ENCODE measurements at places on chromosomes 11 and 22.

GRCh38 chr11:69260622-69261021 lies 33.3 kb upstream of the MYEOV start:
- DNase-seq: no peak

- no peak for DNase-seq
These were observed 25.3 kb upstream of the SLC35C1 start for GRCh38 chr11:45779602-45780001.

DNA sequence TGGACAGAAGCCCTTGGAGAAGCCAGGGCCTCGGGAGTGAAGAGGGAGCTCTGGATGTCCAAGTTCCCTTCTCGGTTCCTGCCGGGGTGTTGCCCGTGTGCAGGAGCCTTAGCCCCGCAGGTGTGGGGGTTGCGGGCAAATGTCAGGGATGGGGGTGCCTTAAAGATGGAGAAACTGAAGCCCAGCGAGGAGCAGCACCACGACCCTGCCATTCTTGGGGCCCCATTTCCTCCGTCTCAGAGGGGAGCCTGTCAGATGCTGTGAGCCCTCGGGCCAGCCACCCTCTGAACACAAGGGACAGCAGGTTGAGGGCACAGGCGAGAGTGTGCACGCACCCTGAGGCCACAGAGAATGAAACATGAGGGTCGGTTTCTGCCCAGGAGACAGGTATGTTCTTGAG lies 6.3 kb downstream of the OSBPL5 start:
- DNase-seq: no peak

DNA sequence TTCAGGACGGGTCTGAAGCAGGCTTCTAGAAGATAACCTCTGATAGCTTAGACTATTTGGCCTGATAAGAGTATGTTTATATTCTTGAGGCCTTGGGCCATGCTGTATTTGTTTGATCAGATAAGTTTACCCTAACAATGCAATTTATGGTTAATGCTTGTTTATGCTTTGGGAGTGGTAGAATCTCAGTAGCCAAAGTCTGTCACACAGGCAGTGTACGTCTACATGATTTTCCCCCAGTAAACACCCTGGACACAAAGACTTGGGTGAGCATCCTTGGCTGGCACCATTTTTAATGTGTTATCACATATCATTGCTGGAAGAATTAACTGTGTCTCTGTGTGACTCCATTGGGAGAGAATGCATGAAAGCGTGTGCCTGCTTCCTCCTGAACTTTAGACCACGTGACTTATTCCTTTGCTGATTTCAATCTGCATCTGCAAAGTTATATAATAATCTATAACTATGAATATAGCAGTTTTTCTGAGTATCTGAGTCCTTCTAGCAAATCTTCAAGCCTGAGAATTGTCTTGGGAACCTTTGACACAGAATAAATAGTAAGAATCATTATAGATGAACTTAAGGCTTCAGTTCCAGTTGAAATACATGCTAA lies 172.4 kb downstream of the CASP12 start:
- DNase-seq: no peak

GRCh38 chr11:124278261-124278660 lies 22.1 kb downstream of the OR8G5 start:
- no peak for DNase-seq

- DNase-seq: no peak
These were observed 73.2 kb upstream of the TCF20 start for GRCh38 chr22:42343531-42344081.

GRCh38 chr22:23696326-23696851 lies 5.6 kb downstream of the RGL4 start:
- peak; percentile 35 for DNase-seq

DNA sequence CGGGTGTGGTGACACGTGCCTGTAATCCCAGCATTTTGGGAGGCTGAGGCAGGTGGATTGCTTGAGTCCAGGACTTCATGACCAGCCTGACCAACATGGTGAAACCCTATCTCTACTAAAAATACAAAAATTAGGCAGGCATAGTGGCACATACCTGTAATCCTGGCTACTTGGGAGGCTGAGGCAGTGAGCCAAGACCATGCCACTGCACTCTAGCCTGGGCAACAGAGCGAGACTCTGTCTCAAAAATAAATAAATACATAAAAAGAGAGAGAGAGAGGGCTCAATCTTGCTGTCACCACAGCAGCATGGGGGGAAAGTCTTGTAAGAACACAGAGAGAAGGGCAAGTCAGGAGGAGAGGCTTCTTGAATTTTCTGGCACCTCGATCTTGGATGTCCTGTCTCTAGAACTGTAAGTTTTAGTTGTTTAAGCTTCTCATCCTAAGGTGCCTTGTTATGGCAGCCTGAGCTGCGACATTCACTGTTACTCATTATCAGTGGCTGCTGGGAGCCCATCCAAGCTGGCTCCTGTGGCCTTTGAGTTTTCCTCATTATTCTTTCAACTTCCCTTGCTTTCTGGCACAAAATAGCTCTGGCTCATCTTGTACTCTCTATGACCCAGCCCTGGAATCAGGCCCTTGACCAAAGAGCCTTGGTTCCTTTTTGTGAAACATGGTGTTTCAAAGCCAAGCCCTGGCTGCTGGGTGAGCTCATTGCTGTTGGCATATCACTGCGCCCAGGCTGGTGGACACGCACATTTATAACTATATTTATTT lies 8.0 kb upstream of the PSMC3 start:
- DNase-seq: no peak

DNA sequence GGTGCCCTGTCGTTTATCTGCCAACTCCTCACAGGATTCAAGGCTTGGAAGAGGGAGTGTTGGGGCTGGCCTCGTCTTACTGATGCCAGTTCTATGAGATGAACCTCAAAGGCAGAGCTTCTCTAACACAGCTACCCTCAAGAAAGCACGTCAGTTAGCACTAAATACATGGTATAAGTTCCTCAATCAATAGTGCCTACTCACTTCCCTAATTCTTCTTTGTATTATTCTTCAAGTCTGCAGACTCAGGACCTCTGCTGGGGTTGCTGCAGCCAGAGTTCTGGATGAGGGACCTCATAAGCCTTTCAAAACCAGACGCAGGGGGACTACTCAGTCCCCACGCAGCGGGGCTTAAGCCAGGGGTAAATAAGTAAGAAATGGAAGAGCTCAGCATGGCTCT lies 118.3 kb downstream of the VPREB1 start:
- no peak for DNase-seq

DNA sequence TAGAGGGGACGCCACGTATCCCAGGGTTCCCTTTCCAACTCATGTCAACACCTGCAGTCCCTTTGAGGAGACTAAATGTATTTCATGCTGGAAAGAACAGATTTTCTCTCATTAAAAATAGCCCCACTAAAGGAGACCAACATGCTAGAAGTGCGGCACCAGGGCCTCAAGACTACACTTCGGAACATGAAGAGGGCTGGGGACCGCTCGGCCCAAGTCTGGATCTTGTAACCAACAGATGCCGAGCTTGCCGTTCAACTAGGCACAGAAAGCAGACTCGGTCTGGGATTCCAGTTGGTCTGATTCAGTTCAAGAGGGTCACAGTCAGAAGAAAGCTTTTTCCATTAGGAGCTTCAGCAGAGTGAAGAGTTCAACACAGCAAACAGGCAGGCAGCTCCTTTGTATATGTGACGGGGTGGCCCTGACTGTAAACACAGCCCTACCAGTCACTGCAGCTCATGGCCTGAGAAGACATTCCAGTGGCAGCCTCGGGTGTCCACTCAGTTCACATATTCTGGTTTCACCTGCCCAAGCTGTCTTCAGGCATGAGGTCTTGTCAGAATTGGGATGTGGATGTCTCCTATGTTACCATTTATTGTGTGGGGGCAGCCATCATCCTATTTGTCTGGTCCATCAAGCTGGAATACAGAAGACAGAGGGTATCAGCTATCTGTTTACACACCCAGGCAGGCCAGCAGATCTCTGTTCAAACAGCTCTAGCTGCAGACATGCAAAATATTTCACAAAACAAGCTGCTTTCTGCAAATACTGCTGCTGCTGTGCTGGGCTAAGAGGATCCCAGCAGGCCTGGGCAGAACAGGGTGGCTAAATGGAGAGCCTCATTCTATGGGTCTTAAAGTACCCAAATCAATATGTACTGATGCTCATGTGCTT lies 8.8 kb downstream of the RIC8A start:
- no peak for DNase-seq

DNA sequence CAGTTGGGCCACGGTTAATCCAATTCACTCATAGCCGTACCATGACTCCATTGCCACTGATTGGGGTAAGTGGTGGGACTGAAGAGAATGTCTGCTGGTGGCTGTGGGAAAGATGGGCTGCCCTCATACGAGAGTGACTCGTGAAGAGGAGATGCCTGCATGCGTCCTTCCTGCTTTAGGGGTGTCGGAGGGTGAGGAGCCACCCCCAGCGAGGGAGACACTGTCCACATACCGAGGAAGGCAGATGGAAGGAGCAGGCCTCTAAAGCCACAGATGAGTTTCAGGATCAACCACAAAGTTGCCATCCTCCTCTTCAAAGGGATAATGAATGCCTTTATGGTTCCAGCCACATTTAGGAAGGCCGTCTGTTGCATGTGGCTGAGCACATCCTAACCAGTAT lies 83.2 kb downstream of the GRIK4 start:
- no peak for DNase-seq

GRCh38 chr11:127632546-127632945 lies 632.0 kb upstream of the KIRREL3 start:
- no peak for DNase-seq

DNA sequence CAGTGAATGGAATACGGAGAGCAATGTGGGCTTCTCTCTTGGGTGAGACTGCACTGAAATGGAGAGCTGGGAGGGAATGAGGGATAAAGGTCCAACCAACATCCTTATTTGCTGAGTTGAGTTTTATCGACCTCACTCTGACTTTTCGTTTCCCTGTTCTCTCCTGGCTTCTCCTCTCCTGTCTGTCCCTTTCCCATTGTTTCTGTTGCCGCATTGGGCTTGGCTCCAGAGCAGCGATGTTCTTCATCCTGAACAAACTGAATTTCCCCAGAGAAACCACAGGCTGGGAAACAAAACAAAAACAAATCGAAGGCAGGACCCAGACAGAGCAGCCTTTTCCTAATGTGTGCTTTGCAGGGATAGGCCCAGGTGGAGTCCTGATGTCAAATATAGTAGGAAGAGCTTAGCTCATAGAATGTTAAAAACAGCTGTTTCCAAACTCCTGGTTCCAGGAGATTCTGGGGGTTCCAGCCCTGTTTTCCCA lies 30.0 kb downstream of the MOV10L1 start:
- DNase-seq: no peak

GRCh38 chr11:20000351-20001134 lies 159.7 kb downstream of the DBX1 start:
- DNase-seq: no peak

- DNase-seq: no peak
These were observed 90.9 kb downstream of the CTTN start for GRCh38 chr11:70489276-70489675.

GRCh38 chr11:100816823-100817222 lies 129.7 kb downstream of the ARHGAP42 start:
- no peak for DNase-seq

GRCh38 chr22:36068776-36069344 lies 40.2 kb upstream of the RBFOX2 start:
- no peak for DNase-seq

- DNase-seq: no peak
These were observed 366.9 kb downstream of the BRD1 start for GRCh38 chr22:49460592-49461281.

DNA sequence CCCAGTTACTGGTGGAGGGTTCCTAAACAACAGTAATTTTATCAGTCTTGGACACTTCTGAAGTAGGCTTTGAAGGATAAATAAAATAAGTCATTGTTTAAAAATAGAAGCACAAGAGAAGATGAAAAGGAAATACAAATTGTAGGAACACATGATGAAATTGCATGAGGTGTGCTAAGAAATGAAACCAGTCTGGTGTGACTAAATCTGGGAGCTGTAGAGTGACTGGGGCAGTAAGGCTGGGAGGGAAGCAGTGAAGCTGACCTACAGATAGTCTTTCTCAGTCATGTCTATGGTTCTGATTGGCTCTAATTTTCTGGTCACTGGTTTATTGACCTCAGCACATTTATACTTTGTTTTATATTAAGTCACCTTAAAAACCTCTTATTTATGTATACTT lies 139.1 kb downstream of the SLC17A6 start:
- DNase-seq: no peak

DNA sequence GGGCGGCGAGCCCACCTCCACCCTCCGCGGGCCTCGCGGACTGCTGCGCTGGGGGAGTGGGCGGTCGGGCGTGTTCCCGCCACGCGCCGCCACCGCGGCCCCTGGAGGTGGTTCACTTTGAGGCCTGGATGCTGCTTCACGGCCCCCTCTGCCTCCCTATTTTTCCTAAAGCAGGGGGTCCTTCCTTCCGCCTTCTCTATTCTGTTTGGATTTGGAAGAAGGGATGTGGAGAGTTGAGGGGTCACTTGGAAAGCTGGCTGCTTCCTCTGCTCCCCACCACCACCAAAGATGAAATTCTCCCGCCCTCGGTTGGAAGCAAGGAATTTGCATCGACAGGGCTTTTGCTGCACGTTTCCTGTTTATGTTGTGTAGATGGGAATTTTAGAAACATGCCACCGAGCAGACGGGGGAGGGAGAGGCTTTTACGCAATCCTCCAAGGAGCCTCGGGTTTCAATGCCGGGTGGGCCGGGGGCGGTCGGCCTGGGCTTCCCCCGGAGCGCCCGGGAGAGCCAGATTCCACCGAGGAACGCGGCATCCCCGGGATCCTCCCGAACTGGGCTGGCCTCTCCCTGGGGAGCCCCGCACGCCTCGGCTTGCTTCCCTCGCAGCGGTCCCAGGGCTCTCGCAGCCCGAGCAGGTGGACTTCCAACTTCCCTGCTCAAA lies 403 bp upstream of the SBF2 start:
- no peak for DNase-seq

GRCh38 chr22:17479135-17479534 lies 84.2 kb upstream of the SLC25A18 start:
- DNase-seq: no peak

DNA sequence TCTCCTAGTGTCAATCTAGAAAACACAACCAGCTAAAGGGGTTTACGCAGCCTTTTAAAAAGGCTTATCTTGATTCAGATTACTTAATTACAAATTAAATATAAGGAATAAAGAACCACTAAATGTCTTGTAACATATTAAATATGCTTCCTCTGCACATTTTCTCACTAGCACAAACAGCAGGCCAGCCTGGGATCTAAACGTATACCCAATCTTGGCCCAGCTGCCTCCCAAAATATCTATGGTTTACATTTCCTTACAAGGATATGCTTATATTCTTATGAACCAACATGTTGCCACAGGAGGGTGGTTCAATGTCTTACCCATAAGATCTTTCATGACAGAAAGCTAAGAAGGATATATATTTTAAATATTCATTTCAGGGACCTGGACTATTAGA lies 7.7 kb downstream of the LGR4 start:
- no peak for DNase-seq

DNA sequence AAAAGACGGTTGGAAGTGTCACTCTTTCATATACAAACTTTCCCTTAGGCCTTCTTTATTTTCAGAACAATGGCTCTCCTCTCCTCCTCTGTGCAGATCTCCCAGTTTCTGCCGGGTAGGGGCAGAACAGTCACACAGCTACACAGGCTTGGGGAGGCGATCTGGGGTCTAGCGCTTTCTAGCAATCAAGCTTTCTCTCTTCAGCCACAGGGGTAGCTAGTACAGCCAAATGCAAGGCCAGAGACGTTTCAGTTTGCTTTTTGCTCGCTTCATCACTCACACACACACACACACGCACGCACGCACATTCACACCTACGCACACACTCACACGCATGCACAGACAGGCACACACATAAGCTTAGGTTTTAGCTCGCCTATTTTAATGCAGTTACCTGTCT lies 104.3 kb downstream of the SPATA19 start:
- no peak for DNase-seq

Measured in stimulated activated CD8-positive, alpha-beta memory T cell treated with anti-CD3 and anti-CD28 coated beads, Interleukin-15, amount 100 ng/mL, for 24 hours (primary cell).